HCEC 1CT (cell line): ENCODE measurements at places on chromosomes 2 and 18.

GRCh38 chr2:67792681-67793091, 270.1 kb downstream of the C1D start:
- DNase-seq = no peak

- no peak for DNase-seq
Measured at GRCh38 chr18:8717011-8717770, 11.8 kb downstream of the MTCL1 start.

DNA sequence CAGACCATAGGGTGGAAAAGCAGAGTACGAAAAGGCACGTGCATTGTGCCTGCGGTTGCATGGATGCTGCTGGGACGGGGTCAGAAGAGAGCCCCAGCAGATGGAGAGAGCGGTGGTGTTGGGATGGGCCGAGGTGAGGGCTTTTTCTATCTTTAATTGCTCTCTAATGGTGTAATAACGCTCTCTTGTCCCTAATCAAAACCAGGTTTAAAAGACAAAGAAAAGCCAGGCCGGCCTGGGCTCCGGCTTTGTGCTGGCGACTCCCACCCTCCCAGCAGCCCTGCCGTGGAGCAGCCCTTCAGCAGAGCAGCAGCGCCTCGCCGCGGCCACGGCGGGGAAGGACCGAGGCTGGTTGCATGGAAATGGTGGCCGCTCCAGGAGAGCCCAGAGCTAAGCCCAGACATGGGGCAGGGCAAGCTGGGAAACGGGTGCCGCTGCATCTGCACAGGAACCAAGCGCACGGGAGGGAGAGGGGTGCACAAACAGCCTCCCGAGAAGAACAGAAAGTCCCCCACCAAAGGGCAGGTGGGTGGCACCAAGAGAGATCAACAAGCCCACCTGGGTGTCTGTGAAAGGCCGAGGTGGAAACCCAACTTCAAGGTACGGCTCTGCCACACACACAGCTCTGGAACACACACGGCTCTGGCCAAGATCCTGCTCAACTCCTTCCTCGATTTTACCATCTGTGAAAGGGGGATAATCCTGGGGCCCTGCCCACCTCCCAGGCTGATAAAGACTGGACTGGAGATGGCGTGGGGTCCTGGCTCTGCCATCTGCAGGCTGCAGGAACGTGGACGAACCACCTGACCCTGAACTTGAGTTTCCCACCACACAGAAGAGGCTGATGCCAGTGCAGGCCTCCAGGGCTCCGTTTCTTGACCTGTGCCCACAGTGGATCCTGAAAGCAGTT, 15.0 kb downstream of the HS1BP3 start:
- peak; percentile 67 for DNase-seq

- no peak for DNase-seq
Measured at GRCh38 chr2:235616885-235617284, 123.0 kb downstream of the AGAP1 start.

DNA sequence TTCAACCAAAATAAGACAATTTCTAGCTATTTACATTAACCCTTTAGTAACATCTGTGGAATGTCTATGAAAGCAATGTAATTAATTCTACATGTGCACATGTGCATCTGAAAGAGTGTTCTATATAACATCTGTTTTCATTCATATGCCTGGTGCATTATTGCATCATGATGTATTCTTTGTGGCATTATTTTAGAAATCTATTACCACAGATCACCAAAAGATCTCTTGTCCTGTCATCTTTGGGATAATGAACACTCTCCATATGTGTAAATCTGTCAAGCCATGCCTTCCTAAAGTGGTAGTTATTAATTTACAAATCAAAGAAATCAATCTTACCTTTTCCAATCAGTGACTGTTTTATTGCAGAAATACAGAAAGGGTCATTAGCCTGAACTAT, 86.9 kb downstream of the TRIB2 start:
- DNase-seq = no peak

- no peak for DNase-seq
Measured at GRCh38 chr2:216508229-216508628, 9.6 kb downstream of the RPL37A start.

GRCh38 chr2:16014041-16014787, 73.9 kb downstream of the MYCN start:
- no peak for DNase-seq

DNA sequence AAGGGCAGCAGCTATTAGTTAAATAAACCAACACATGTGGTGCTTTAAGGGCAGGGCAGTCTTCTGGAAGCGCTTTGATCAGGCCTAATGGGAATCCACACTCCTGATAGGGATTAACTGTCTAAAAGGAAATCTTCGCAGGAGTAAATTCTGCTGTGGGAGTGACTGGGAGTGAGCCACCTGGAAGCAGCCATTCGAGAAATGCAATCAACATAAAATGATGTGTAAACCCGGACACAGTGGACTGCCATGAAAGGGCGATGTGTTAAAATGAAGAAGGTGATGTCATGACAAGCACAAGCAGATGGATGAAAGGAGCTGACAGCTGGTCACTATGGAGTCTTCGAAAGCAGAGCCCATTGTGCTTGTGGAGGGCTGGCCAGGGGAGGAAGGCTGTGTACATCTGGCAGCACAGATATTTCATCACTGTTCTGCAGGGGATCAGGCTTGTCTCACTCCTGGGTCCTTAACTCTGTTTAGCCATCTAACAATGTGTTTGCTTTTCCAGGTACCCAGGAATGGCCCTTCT, 24.8 kb upstream of the GALNT14 start:
- DNase-seq = no peak

- no peak for DNase-seq
Measured at GRCh38 chr2:104857262-104858005, 3.5 kb downstream of the POU3F3 start.

- peak; percentile 29 for DNase-seq
Measured at GRCh38 chr2:58680755-58681310, 439.7 kb upstream of the FANCL start.
